Right cardiac atrium (tissue), 5 donors: ENCODE measurements at places on chromosomes 7 and 10.

- no peak for DNase-seq
Measured at GRCh38 chr7:6571160-6571779, 6.0 kb upstream of the ZDHHC4 start.

GRCh38 chr7:46369933-46370654 lies 449.0 kb upstream of the IGFBP3 start:
- no peak for DNase-seq

DNA sequence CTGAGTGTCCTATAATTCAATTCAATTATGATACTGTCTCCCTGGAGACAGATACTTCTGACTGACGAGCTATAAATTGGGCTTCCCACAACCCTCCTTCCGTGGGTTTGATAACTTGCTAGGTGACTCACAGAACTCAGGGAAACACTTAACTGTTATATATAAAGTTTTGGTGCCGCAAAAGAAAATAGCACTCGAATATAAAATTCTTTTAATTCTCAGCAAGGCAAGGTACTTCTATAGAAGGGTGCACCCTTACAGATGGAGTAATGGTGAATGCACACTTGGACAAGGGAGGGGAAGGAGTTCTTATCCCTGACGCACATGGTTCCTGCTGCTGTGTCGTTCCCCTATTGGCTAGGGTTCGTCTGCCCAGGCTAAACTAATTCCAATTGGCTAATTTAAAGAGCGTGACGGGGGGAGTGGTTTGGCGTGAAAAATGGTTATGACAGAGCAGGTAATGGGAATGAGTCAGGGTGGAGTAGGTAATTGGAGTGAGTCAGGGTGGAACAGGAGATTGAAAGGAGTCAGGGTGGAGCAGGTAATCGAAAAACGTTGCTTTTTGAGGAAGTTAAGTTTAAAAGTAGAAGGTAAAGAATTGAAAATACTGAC lies 20.8 kb upstream of the GHITM start:
- DNase-seq = no peak

DNA sequence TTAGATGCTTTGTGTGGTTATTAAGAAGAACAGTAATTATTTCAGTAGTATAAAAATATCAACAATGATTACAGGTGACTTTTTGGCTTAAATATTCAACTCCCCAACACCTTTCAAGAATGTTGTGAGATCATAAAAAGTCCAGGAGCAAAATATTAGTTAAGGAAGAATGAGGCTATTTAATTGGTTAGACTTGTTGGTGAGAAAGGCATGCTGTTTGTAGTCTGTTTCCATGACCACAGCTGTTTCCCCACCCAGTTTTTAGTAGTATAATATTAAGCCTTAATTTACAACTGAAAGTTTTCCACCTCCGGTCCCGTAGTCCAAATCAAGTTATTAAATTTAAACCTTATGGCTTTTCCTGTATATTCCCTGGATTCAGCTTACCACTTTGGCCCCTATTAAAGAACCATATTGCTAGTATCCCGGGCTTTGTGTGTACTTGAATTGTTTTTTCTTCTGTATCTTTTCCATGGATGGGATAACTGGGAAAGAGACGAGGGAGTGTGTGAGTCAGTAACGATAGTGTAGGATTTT lies 133.3 kb downstream of the CELF2 start:
- DNase-seq = no peak
